ENCODE measurements at places on chromosomes 16 and 17.

- DNase-seq: no peak
These were observed 255.2 kb downstream of the CNTNAP4 start for GRCh38 chr16:76532188-76532973.

DNA sequence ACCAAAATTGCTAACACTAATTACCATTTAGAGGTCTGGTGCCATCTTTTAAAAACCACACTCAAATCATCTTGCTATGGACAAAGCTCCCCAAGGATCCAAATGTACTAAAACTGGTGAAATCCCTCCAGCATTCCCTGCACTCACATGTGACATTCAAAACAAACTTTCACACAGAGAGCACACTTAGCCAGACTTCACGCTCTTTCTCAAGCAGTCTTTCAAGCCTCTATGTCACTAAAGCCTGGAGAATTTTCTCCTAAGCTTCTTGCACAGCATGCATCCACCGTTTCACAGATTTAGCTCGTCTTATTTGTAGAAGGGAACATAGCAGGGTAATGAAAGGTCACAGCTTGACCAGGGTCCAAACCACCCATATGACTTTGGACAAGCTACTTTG lies 19.3 kb downstream of the CMTM3 start:
- no peak for DNase-seq

DNA sequence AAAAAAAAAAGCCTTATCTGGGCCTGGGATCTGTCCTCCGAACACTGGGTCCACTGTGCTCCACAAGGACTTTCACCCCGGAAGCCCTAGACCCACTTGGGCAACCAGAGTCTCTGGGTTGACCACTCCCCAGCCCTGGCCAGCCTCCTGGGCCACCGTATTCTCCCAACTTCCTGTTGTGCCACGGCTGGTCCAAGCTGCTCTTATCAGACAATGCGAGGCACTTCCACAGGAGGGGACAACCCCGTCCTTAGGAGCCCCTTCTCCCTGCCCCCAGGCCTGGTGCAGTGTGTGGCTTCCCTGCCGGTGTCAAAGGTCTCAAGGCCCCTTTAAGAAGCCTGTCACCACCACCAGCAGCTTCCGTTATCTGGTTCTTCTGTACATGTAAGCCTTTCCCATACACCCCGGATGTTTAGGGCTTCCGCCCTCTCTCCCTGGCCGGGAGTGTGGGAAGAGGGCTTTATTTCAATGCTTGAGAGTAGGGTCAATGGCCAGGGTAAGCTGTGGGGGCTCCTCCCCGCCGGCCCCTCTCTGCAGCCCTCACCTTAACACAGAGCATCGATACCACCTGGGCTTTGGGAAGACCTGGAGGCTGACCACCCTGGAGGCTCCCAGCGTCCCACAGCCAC lies 313.0 kb downstream of the SEC14L1 start:
- no peak for DNase-seq

DNA sequence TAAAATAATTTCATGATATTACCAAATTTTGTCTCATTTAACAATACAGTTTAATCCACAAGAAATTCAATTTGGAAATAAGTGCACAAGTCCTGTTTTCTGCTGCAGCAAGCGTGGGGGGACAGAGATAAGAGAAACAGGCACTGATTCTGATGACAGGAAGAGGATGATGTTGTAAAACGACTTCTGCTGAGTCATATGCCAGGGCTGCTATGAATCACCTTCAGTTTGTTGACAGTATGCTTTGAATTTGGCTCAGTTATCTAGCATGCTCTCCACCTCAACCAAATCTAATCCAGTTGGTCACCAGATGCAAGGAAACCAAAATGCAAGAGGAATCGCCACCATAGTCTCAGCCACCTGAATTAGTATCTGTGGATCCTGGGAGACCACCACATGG lies 244.1 kb upstream of the MON1B start:
- no peak for DNase-seq

- no peak for DNase-seq
These were observed 156.6 kb downstream of the PHKB start for GRCh38 chr16:47617732-47618131.

GRCh38 chr16:79767421-79768275 lies 167.1 kb upstream of the MAF start:
- DNase-seq: no peak

DNA sequence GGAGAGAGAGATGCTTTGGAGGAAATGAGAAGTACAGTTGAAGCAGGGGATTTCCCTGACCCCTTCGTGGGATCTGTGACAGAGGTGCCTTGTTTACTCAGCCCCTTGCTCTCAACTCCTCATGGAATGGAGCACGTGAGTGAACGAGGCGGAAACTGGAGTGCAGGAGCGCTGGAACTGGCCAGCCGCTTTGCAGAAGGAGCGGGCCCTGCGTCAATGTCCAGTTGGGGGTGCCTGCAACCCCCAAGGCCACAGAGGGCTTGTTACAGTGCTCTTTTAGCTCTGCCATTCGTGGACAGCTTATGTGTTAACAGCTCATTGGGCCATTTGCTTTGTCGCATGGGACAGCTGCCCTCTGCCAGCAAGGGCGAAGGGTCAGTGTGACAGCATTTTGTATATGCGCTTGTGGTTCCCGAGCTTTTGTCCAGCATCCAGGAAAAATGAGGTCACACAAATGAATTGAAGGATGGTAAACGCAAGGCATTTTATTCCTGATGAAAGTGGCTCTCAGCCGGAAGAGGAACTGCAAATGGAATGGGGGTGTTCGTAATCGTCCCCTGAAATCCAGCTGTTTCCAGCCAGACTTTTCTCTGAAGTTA lies 1395.1 kb downstream of the CDH8 start:
- no peak for DNase-seq

- no peak for DNase-seq
These were observed 207.6 kb downstream of the MRTFB start for GRCh38 chr16:14278749-14279148.

DNA sequence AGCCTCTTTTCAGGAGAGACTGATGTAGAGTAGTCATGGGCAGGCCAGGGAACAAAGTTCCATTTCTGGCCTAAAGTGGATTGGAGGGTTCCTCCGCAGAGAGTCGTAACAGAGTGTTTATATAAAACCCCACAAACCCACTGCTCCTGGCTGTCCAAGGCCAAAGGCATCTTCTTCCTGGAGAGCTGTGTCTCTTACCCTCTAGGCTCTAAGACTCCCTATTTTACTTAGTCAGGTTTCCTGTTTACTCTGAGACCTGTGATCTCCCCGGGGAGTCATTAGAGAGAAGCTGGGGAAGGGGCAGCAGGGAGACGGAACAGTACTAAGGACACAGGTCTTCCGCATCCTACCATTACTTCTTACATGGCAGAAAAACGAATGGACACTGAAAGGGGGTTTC lies 69.5 kb downstream of the HIC1 start:
- DNase-seq: no peak

- DNase-seq: no peak
These were observed 7.3 kb downstream of the RGS11 start for GRCh38 chr16:268141-269053.

GRCh38 chr17:76014925-76015261 lies 12.2 kb downstream of the EVPL start:
- DNase-seq: no peak

GRCh38 chr17:33218698-33219601 lies 74.1 kb downstream of the ASIC2 start:
- no peak for DNase-seq
